Stimulated activated CD4-positive, alpha-beta T cell treated with anti-CD3 and anti-CD28 coated beads, TNF-alpha, amount 100 ng/mL, for 4 hours (primary cell): ENCODE measurements at places on chromosomes 4 and X.

GRCh38 chr4:14871676-14872430, 130.4 kb upstream of the CPEB2 start:
- DNase-seq = peak; percentile 2

- no peak for DNase-seq
Observed at GRCh38 chrX:39874202-39874816, 223.4 kb downstream of the BCOR start.

DNA sequence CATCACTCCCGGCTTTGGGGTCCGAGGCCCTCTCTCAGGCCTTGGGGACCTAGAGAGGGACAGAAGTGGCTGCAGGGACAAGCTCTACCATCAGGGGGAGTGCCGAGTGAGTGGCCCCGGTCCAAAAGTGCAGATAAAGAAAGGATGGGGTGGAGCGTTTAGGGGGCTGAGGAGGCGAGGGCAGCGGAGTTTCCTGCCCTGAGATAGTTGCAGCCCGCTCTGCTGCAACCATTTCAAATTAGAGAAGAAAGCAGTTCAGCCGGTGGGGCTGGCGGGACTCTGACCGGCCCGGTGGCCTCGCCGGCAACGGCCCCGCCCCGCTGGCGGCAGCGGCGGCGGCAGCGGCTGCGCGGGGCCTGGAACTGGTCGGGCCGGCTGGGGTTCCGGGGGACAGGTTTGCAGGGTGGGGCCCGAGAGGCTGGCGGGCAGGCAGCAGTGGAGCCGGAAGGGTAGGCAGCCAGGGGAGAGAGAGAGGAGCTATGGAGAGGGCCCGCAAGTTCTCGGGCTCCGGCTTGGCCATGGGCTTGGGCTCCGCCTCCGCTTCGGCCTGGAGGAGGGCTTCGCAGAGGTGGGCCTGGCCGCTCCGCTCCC, 7.6 kb downstream of the DLG3 start:
- DNase-seq = no peak

- DNase-seq = no peak
Observed at GRCh38 chr4:1969928-1970723, 38.6 kb downstream of the NELFA start.

DNA sequence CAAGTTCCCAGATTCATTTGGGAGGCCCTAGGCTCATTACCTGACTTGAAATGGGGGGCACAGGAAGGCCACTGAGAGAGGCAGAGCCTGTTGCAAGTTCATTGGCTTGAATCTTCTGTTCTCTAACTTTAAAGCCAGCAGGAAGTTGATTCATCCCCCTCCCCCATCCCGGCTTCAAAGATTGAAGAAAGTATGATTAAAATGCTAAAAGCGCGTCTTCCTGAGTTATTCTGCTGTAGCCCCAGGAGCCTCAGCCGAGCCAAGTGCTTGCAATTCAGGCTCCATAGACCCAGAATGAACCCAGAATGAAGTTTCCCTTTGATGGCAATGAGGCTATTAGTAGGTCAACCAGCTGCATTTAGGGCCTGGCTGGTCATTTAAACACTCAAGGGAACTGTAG, 14.7 kb downstream of the CHST7 start:
- no peak for DNase-seq

DNA sequence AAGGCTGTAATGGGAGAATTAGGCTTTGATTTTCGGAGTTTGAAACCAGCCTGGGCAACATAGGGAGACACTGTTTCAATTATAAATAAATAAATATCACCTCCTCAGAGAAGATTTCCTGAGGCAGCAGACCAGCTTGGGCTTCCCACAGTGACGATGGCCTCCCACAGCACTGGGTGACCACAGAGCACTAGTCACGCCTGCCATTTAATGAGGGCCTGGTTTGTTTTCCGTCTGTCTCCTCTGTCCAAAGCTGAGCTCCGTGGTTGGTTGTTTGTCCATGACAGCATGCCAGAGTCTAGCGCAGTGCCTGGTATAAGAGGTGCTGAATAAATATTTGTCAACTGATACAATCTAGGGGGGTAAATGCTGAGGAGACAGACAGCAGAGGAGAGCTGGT, 10.4 kb upstream of the PDGFRA start:
- DNase-seq = no peak

GRCh38 chr4:66331761-66332160, 661.5 kb upstream of the EPHA5 start:
- no peak for DNase-seq

- DNase-seq = no peak
Observed at GRCh38 chr4:108696160-108696559, 45.8 kb downstream of the OSTC start.

DNA sequence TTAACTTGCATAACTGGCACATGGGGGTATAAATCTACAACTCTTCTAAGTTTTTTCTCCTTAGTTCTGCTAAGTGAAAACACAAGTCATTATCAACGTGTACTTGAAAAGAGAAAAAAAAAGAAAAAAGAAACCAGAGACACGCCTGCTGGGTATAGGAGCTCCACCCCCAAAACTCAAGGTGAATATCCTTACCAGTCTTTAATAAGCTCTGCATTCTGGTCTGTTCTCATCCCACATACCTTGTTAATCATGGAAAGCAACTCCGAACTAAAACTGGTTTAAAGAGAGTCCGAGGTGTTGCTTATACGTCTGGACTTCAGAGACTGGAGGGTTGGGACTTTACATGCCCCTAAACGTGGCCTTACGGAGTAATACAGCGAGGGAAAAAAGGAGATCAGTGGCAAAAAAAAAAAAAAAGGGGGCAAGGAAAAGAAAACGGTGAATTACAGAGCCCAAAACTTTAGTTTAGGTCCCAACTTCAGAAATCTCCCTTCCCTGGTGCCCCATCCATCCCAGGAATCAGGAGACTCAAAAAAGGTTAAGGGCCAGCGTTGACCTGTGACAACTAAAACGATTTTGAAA, 1.0 kb downstream of the PGRMC2 start:
- DNase-seq = no peak

DNA sequence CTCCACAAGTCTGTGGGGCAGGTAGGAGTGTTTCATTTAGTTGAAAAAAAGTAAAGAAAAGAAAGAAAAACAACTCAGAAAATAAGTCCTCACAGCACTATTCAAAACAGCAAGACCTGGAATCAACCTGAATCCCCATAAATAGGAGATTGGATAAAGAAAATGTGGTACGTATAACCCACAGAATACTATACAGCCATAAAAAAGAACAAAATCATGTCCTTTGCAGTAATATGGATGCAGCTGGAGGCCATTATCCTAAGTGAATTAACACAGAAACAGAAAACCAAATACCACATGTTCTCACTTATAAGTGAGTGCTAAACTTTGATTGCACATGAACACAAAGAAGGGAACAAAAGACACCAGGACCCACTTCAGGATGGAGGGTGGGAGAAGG, 71.9 kb downstream of the ARSJ start:
- no peak for DNase-seq

DNA sequence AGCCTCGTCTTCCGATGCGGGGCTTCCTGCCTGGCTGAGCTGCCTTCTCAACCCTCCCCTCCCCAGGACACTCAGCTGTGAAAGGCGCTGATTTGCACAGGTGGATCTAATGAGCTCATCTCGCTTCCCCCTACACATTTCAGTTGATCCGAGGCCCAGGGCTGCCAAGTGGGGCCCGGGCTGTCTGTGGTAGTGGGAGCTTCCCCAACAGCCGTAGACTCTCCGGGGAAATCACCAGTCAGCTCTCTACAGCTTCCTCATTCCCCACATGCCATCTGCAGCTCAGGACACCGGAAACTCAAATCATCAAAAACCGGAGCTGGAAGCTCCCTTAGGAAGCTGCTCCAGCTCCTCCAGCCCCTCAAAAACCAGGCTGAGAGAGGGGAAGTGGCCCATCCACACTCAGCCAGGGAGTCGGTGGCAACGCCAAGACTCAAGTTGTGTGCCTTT, 56.2 kb downstream of the SMIM20 start:
- DNase-seq = no peak

DNA sequence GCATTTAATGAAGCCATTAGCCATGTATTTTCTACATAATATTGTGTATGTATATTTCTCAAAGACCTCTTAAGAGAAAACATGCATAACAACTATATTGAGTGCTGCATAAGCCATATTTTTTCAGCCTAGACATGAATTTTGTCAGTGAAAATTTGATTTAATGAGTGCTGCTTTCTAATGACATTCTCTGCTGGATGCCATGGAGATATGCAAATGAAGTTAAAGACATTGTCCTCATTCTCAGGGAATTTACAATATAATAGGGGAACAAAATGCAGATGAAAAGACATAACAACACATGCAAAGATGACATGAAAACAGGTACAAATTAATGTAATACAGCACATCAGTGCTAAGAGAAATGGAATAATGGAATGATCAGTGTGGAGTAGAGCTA, 118.7 kb downstream of the ATOH1 start:
- DNase-seq = no peak

DNA sequence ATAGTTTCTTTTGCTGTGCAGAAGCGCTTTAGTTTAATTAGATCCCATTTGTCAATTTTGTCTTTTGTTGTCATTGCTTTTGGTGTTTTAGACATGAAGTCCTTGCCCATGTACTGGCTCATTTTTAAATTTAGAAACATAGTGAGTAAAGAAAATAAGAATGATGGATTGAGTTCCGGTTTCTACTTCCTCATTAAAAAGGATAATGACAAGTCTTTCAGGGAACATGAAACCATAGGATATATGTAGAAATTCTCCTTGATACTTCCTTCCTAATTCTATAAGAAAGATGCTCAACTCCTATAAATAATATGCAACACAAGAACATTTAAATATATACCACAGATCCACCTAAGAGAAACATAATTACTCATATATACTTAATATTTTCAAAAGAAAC, 240.9 kb downstream of the BANK1 start:
- no peak for DNase-seq
